ENCODE measurements at places on chromosomes 7 and 10. TPM values are rescaled to one million over a fixed set of nuclear protein-coding genes. Genes with fewer than 3 reads are reported as not detected.

Gene CPA4
- total RNA-seq: 29.6 TPM

Gene TNS3
- 28.3 TPM for total RNA-seq

Gene FAM25A
- total RNA-seq: not detected

DNA sequence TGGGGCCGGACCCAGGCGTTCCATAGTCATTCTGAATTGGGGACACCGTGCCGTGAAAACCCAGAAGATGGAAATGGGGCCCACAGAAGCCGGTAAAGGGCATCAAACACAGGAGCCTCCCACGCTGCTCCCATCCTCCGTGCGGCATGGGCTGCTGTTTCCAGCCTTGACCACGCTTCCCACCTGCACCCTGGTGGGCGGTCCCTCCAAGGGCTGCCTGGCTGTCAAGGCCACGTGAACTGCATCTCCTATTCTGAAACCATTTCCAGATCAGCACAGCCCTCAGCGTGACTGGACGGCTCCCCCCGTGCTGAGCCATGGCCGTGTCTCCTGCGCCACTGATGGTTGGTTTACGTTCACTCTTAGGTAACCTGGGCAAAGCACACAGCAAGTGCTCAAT, 14.1 kb downstream of the CFAP46 start:
- no peak for DNase-seq

DNA sequence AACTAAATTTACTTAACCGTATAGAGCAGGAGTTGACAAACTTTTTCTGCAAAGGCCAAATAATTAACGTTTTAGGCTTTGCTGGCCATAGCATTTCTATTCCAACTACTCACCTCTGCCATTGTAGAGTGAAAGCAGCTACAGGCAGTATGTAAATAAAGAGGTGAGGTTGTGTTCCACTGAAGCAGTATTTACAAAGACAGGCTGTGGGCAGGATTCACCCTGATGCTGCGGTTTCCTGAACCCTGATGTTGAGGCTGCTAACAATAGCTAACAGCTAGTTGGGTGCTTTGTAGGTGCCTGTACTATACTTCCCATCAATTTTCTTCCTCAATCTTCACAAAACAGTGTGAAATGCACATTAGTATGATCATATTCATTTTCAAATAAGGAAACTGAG, 47.0 kb upstream of the LAMB1 start:
- no peak for DNase-seq

DNA sequence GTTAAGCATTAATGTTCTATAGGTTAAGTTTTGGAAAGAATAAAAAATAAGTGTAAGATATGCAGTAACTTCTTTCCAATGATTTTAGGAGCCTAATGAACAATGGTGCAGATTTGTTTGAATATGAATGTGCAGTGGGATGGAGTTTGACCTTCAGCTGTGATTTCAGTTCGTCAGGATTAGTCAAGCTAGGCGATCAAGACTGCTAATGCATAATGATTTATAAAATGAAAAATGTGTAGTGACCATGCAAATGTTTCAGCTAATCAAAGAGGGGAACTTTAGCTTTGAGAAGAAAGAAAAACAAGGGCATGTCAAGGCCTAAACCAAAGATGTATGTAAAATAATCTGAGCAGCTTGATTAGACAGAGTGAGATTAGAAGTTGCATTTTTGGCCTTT, 208.5 kb downstream of the FOXP2 start:
- no peak for DNase-seq

All from fibroblast of the aortic adventitia (primary cell).